ENCODE measurements at places on chromosomes 13 and 19.

- DNase-seq, result no peak
Observed at GRCh38 chr19:1884291-1884718, 991 bp downstream of the ABHD17A start.

DNA sequence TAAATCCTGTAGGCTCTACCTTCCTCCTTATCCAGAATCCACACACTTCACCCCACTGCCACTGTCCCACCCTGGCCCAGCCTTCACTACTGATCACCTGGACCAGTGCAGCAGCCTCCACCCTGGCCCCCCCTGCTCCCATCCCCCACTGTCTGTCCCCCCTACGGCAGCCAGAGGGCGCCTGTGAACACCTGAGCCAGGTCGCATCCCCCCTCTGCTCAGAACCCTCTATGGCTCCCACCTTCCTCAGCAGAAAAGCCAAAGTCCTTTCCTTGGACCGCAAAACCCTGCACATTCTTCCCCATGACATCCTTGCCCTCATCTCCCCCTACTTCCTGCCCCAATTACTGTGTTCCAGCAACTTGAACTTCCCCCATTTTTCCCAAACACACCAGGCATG lies 20.6 kb downstream of the ELAVL3 start:
- DNase-seq, result no peak

GRCh38 chr13:32902029-32902780 lies 114.0 kb upstream of the KL start:
- DNase-seq, result no peak

DNA sequence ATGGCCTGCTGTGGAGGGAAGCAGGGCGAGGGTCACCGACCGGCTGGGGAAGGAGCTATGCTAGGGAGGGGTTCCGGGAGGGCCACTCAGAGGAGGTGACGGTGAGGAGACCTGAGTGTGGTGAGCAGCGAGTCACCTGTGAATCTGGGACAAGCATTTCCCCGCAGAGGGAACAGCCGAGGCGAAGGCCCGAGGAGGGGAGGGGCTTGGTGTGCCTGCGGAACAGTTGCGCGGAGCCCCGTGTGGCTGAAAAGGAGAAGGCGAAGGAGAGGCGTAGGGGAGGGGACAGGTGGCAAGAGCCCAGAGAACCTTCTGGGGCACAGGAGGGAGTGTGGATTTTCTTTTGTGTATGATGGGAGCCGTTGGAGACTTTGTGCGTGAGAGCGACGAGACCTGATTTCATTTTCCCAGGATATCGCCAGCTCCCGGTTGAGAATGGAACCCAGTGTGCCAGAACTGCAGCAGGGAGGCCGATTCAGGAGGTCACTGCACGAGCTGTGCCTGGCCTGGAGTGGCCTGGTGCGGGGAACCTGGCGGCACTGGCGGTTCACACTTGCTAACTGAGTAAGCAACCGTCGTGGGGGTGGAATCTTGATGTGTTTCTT lies 117.7 kb upstream of the ZNF507 start:
- DNase-seq, result no peak

- no peak for DNase-seq
Observed at GRCh38 chr13:70310396-70311119, 202.3 kb upstream of the KLHL1 start.

GRCh38 chr13:39773833-39774232 lies 118.4 kb downstream of the COG6 start:
- no peak for DNase-seq

- DNase-seq, result no peak
Observed at GRCh38 chr13:95385798-95386197, 84.5 kb upstream of the ABCC4 start.

- DNase-seq, result no peak
Observed at GRCh38 chr13:91664039-91664438, 265.6 kb downstream of the GPC5 start.

GRCh38 chr13:24090049-24090448 lies 70.5 kb upstream of the SPATA13 start:
- no peak for DNase-seq

- no peak for DNase-seq
Observed at GRCh38 chr13:83731113-83731512, 151.2 kb downstream of the SLITRK1 start.

GRCh38 chr13:68009546-68009945 lies 779.4 kb upstream of the PCDH9 start:
- no peak for DNase-seq

- DNase-seq, result no peak
Observed at GRCh38 chr19:39607021-39607420, 4.7 kb downstream of the LGALS13 start.

DNA sequence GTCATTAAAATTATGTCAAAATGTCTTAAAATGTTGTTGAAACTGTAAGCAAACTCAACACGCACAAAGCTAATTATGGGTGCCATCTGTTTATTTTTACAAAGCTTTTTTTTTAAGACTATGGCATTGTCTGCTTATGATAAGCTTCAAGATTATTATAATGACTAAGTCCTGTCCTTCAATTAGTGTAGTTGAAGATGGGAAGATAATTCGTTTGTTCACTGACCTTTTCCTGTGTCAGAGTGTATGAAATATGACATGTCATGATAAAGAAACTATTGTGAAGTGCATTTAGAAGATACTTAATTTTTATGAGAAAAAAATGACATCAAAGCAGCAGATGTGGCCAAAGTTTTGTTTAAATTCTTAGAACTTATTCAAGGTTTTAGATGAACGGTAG lies 211.3 kb downstream of the PCCA start:
- DNase-seq, result no peak

DNA sequence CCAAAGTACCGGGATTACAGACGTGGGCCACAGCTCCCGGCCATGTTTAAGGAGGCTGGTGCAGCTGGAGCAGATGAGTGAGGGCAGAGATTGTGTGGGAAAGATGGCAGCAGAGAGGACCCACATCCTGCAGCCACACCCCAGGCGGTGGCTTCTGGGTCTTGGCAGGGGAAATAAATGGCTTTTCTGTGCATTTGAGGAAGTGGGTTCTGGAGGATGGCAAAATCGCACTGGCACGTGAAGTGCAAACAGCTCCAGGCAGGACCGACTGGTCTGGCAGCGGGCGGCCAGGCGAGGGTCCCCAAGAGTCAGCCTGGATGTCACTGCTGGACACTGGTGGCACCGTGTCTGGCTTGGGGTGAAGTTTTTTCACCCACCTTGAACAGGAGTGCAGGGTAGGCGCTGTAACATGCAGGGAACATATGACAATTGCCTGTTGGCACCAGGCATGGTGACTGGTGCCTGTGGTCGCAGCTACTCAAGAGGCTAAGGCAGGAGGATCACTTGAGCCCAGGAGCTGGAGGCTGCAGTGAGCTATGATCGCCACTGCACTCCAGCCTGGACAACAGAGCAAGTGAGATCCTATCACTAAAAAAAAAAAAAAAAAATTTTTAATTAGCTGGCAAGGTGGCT lies 8.4 kb downstream of the B3GNT3 start:
- no peak for DNase-seq

GRCh38 chr13:27370305-27370872 lies 54.0 kb upstream of the GTF3A start:
- no peak for DNase-seq

DNA sequence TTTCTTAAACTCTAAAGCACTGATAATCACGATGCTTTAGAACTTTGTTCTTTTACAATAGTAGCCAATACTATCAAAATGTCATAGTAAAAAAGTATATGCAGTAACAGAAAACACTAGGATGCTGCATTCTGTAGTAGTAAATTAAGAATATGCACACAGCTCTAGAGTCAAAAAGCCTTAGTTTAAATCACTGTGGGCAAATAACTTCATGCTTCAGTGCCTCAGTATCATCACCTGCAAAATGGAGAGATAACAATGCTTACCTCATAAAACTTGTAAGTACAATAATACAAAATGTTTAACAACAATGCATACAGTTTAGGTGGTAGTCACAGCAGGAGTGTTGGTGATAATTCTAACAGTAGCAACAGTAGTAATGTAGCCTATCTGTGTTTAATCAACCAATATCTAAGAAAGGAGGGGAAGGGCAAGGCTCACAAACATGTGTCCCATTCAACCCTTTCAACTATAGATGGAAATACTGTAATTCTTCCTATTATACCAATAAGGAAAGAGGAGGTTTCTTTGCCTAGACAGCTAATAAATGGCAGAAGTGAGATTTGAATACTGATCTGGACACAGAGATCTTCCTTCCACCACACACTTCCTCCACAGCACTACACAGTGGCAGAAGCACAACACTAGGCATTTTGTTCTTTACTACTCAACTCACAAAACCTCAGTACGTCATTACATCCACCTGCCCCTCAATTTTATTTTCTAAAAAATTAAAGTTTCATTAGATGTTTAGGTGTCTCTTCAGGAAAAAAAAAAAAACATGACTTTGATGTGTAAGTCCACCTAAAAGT lies 4.6 kb downstream of the RBM26 start:
- no peak for DNase-seq

GRCh38 chr19:1244693-1245451 lies 3.3 kb downstream of the ATP5F1D start:
- DNase-seq, result no peak

GRCh38 chr13:51605698-51606097 lies 21.4 kb downstream of the WDFY2 start:
- no peak for DNase-seq

- no peak for DNase-seq
Observed at GRCh38 chr13:19726611-19727010, 56.1 kb downstream of the PSPC1 start.

- DNase-seq, result no peak
Observed at GRCh38 chr19:32916969-32917615, 47.5 kb upstream of the SLC7A9 start.

GRCh38 chr19:5407356-5407755 lies 47.9 kb upstream of the ZNRF4 start:
- DNase-seq, result no peak

GRCh38 chr19:29006057-29006735 lies 206.8 kb downstream of the UQCRFS1 start:
- no peak for DNase-seq

GRCh38 chr19:31275068-31275334 lies 74.2 kb downstream of the TSHZ3 start:
- no peak for DNase-seq

GRCh38 chr13:30466358-30466714 lies 600 bp upstream of the HMGB1 start:
- DNase-seq, result no peak

DNA sequence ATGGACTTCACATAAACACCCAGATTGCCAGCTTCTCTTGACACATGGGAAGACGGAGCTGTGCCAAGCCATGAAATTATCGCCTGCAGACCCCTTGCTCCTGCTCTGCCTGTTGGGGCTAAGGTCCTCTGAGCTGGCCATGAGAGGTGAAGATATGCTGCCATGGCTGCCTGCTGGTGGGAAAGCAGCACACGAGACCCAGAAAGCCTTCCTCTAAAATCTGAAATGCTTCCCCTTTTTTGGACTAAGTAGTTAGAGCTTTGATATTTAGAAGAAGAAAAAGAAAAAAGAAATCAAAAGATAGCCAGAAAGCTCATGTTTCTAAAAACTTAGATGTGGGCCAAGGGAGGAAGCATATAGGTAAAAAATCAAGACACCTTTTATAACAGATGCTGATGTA lies 11.2 kb downstream of the WDFY2 start:
- DNase-seq, result no peak

DNA sequence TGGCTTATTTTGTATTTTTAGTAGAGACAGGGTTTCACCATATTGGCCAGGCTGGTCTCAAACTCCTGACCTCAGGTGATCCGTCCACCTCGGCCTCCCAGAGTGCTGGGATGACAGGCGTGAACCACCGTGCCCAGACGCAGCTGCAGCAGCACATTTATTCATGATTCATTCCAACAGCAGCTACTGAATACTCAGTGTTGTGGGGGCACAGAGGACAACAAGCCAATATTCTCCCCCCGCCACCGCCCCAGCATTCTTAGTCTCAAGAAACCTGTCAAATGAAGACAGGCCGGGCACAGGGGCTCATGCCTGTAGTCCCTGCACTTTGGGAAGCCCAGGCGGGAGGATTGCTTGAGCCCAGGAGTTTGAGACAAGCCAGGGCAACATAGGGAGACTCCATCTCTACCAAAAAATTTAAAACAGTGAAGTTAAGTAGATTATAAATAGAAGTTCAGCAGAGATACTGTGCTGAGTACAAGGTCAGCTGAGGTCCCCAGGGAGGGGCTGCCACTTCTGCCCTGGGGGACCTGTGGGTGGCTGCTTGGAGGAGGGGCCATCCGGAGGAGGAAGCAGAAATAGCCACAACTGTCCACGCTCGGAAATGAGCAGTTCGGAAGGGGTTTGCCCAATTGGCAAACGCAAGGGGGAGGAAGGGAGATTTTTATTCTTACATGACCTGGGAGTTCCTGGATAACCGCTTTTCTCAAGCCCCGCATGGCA lies 4.3 kb downstream of the DOT1L start:
- DNase-seq, result no peak

DNA sequence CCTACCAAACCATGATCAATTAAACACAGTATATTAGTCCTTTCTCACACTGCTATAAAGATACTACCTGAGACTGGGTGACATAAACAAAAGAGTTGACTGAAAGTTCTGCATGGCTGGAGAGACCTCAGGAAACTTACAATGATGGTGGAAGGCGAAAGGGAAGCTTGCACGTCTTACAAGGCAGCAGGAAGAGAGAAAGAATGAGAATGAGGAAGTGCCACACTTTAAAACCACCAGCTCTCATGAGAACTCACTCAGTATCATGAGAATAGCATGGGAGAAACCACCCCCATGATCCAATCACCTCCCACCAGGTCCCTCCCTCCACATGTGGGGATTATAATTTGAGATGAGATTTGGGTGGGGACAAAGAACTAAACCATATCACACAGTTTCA lies 324.9 kb upstream of the ZNF507 start:
- no peak for DNase-seq

GRCh38 chr19:49862391-49863253 lies 4.8 kb downstream of the PNKP start:
- DNase-seq, result no peak

DNA sequence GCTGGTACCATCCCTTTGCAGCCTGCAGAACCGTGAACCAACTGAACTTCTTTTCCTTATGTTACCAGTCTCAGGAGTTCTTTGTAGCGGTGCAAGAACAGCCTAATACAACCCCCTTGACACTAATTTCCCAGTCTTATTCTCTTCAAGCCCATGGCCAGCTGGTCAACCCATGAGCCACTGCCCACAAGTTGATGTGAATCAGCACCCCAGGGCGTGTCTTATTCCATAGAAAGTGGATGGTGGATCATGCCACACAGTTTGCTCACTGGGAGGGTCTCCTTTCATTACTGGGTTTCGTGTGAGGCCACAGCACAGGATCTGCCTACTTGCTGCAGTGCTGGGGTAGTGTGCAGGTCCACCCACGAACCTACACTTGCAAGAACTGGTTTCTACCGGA lies 27.0 kb downstream of the TEX29 start:
- no peak for DNase-seq

- no peak for DNase-seq
Observed at GRCh38 chr19:14072535-14073260, at the start of gene MISP3. Gene MISP3, plus strand, starts transcription at chr19:14072786. Its CDS starts 524 bp downstream, at chr19:14073310.

Data from omental fat pad (tissue), 4 donors.